Smooth muscle cell of bladder (primary cell): ENCODE measurements at places on chromosomes 7 and 10. TPM values are rescaled to one million over a fixed set of nuclear protein-coding genes. Genes with fewer than 3 reads are reported as not detected.

UNCX gene
- not detected in 2 replicates for total RNA-seq

SPAG6 gene
- total RNA-seq, result not detected in 2 replicates

TMEM178B gene
- total RNA-seq, result under 0.01 and 0.09 TPM in 2 replicates

DRGX gene
- not detected in 2 replicates for total RNA-seq

SLC39A12 gene
- not detected in 2 replicates for total RNA-seq

AGAP5 gene
- total RNA-seq, result 2.6 and 4.0 TPM in 2 replicates

HGF gene
- total RNA-seq, result 340 and 462 TPM in 2 replicates

IFIT1 gene
- total RNA-seq, result 9.9 and 13.7 TPM in 2 replicates

EVX1 gene
- total RNA-seq, result under 0.01 TPM in 1 of 2 replicates, not detected in the other

KIAA1549 gene
- 1.4 and 1.5 TPM in 2 replicates for total RNA-seq
